ENCODE measurements at places on chromosomes 3 and 15.

GRCh38 chr15:85141726-85142125 lies 160.1 kb downstream of the PDE8A start:
- no peak for DNase-seq

DNA sequence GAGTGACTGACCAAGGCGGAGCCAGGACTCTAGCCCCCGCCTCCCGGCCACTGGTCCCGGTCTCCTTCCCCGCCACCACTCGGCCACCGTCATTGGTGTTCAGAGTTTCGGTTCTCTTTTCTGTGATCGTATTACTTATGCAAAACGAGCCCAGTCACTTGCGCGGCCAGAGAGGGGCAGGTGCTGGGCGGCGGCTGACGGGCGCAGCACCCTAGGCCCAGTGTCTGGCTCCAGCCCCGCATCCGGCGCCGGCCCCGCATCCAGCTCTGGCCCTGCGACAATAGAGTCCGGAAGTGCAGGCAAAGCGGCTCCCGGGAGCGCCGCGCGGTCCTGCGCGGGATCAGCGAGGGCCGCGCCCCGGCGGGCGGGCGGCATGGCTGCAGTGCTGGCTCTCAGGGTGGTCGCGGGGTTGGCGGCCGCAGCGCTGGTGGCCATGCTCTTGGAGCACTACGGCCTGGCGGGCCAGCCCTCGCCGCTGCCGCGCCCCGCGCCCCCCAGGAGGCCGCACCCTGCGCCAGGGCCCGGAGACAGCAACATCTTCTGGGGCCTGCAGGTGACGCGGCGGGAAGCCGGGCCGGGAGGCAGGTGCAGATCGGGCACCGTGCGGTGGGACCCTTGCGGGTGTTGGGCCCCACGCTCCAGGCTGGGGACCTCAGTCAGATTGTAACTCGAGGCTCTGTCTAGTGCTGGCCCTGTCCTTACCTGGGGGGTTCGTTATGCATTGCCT lies at the start of gene TMEM62:
TMEM62 (plus strand) TSS at position 157 of the 727 bp plus-strand sequence; CDS start at position 374, 217 bp downstream.
- DNase-seq = peak; percentile 60

DNA sequence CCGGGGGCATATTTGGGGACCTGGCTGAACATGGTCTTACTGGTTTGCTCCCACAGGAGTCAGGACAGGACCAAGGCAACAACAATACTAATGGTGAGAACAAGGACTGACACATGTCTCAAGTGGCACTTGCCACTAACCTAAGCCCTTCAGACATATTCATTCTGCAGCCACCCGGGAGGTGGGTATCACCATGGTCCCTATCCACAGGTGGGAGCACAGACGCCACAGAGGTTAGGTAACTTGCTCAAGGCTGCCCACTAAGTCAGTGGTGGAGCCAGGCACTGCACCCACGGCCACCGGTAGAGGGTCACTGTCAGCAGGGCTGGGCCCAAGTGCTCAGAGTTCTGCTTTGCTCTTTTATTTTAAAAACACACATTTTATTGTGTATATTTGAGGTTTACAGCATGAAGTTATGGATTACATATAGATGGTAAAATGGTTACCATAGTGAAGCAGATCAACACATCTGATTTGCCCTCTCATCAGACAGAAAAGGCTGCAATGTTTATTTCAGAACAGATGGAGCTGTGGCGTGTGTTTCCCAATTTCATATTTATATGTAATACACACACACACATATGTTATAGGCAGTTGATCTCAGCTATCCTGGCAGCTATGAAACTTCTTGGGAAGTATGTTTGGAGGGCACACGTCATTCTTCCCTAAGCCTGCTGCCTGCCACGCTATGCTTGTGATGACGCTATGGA lies 30.0 kb upstream of the SLC41A3 start:
- no peak for DNase-seq

- no peak for DNase-seq
Measured at GRCh38 chr15:29114221-29115092, 155.2 kb downstream of the NSMCE3 start.

GRCh38 chr3:10023587-10024310 lies 2.5 kb upstream of the FANCD2 start:
- no peak for DNase-seq

DNA sequence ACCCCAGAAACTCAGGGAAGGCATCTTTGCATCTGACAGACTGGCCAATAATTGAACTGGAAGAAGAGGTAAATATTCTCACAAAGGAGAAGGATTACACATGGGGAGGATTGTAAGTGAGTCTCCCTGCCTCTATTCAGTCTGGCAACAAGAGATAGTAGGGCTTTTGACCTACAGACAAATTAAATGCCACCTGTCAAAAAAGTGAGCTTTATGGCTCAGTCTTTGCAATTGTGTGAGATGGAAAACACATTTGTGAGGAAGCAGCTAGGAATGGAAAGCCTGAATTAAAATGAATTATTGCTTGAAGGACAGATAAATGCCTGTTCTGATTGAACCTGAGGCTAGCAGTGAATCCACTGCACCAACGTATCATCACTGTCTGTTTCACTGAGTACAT lies 173.3 kb upstream of the GOLIM4 start:
- no peak for DNase-seq

- no peak for DNase-seq
Measured at GRCh38 chr3:158739078-158739477, 6.8 kb upstream of the RARRES1 start.

DNA sequence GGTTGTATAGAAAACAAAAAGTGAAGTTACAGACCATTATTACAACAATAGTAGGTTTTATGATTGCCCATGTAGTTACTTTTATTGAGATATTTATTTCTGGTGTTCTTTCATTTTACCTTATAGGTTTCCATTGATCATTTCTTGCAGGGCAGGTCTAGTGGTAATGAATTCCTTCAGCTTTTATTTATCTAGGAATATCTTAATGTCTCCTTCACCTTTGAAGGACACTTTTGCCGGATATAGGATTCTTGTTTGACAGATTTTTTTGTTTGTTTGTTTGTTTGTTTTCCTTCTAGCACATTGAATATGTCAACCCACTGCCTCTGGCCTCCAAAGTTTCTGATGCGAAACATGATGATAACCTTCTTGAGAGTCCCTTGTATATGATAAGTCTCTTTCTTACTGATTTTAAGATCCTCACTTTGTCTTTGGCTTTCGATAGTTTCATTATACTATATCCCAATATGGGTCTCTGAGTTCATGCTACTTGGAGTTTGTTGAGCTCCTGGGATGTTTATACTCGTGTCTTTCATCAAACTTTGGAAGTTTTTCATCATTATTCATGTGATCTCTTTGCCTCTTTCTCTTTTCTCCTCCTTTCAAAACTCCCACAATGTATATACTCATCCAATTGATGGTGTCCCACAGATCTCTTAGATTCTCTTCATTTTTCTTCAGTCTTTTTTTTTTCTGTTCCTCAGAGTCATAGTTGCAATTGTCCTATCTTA lies 62.8 kb downstream of the GLCE start:
- DNase-seq = no peak

- no peak for DNase-seq
Measured at GRCh38 chr3:68793759-68794701, 138.3 kb downstream of the TAFA4 start.

GRCh38 chr3:195260280-195260905 lies 10.6 kb downstream of the XXYLT1 start:
- no peak for DNase-seq

- no peak for DNase-seq
Measured at GRCh38 chr3:131782751-131783150, 252.1 kb downstream of the CPNE4 start.

All from stimulated activated CD8-positive, alpha-beta memory T cell treated with anti-CD3 and anti-CD28 coated beads, Interleukin-2, amount 100 ng/mL, for 48 hours (primary cell).